GM12865 (cell line): ENCODE measurements at places on chromosomes 6 and 20.

GRCh38 chr20:40997116-40997515 is 31.5 kb upstream of the TOP1 start:
- DNase-seq: no peak

GRCh38 chr6:139882234-139882633 is 507.8 kb upstream of the CITED2 start:
- no peak for DNase-seq

- DNase-seq: no peak
Observed at GRCh38 chr20:49521356-49521755, 38.9 kb upstream of the KCNB1 start.

DNA sequence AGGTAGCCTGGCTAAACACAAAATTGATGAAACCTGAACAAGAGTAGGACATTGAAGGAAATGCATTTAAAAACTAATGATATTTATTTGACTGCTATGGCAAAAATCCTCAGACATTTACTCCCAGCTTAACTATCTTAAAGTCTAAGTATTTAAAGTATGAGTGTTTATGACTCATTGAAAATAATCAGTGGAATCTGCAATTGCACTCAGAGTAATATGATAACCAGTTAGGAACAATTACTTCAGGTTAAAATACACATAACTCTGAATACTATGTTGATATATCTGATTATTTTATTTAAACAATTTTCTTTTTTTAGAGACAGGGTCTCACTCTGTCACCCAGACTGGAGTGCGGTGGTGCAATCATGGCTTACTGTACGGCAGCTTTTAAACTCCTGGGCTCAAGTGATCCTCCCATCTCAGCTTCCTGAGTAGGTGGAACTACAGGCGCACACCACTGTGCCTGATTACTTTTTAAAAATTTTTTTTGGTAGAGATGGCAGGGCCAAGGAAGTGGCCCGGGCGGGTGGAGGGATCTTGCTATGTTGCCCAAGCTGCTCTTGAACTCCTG is 43.9 kb downstream of the FILIP1 start:
- no peak for DNase-seq

- no peak for DNase-seq
Observed at GRCh38 chr6:28634761-28635546, 109.3 kb downstream of the GPX5 start.

GRCh38 chr20:36569847-36570429 is 3.5 kb upstream of the TGIF2 start:
- no peak for DNase-seq

GRCh38 chr6:36150283-36150682 is 20.0 kb downstream of the MAPK13 start:
- DNase-seq: no peak

- DNase-seq: peak; percentile 95
Observed at GRCh38 chr6:148758492-148758891, 11.7 kb downstream of the UST start.

DNA sequence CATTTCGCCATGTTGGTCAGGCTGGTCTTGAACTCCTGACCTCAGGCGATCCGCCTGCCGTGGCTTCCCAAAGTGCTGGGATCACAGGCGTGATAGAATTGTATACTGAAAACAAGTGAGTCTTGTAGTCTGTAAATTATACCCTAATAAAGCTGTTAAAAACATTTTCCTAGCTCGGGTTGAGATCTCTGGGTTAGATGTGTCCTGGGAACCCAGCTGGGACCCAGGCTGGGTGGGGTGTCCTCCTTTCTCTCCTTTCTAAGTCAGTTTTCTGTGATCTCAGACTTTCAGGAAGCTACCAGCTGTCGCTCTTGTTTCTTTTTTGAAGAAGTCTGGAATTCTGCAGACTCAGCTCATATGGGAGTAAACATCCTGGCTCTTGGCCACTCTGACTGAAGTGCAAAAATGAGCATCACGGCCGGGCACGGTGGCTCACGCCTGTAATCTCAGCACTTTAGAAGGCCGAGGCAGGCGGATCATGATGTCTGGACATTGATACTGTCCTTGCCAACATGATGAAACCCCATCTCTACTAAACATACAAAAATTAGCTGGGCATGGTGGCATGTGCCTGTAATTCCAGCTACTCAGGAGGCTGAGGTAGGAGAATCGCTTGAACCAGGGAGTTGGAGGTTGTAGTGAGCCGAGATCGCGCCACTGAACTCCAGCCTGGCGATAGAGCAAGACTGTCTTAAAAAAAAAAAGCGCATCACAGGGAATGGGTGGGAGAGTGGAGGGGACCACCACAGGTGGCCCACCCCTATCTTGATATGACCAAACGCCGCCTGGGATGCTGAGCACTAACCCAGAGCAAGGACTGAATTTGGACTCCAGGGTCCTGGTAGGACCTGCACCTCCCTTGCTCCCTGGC is 9.9 kb upstream of the PCIF1 start:
- DNase-seq: no peak
